Breast epithelium (tissue), 4 donors: ENCODE measurements at places on chromosomes 13 and 19.

- H3K27me3 ChIP-seq: no peaks in the 10 kb centered on the region
- no peaks in the 10 kb centered on the region for H3K4me1 ChIP-seq
- H3K27ac ChIP-seq: no peak overlapping the region
- H3K4me3 ChIP-seq: no peak overlapping the region
Measured at GRCh38 chr13:79455331-79455730, 25.6 kb upstream of the NDFIP2 start.

DNA sequence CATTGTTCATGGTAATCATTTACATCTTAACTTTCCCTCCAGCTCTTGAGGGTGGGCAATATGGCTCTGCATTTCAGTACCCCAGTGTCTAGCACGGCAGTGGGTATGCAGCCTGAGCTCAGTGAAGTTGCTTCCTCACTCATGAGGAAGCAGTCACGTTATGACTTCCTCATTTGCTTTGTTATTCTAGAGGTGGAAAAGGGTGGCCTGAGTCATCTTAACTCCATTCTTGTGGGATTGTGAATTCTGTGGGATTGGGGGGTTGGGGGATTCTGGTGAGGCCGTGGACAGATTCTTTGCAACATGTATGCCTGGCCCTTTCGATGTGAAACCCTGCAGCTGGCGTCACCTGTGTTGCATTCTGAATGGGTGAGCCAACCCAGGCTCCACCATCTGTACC is 406.7 kb upstream of the ZNF507 start:
- H3K27me3 ChIP-seq: no peaks in the 10 kb centered on the region
- H3K4me1 ChIP-seq: no peaks in the 10 kb centered on the region
- DNase-seq: no peak
- H3K36me3 ChIP-seq: no peaks in the 10 kb centered on the region

DNA sequence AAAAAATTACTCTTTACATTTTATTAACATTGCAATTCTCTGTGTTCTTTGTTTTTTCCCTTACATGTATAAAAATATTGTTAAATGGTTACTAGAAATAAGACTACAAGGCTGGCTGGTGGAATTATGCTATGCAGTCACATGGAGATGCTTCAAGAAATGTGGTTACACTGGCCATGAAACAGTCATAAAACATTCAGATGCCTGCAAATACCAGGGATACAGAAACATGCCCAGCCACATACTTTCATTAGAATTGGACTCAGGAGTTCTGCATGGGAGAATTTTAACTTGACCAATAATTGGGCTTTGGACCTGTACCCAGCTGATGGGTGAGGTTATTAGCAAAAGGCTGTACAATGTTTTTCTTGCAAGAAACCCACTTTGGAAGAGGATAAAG is 1407.7 kb upstream of the SLC10A2 start:
- DNase-seq: no peak
- no peak overlapping the region for H3K4me3 ChIP-seq
- no peaks in the 10 kb centered on the region for H3K36me3 ChIP-seq
- H3K27ac ChIP-seq: no peak overlapping the region
- H3K27me3 ChIP-seq: no peaks in the 10 kb centered on the region
- H3K4me1 ChIP-seq: no peaks in the 10 kb centered on the region

DNA sequence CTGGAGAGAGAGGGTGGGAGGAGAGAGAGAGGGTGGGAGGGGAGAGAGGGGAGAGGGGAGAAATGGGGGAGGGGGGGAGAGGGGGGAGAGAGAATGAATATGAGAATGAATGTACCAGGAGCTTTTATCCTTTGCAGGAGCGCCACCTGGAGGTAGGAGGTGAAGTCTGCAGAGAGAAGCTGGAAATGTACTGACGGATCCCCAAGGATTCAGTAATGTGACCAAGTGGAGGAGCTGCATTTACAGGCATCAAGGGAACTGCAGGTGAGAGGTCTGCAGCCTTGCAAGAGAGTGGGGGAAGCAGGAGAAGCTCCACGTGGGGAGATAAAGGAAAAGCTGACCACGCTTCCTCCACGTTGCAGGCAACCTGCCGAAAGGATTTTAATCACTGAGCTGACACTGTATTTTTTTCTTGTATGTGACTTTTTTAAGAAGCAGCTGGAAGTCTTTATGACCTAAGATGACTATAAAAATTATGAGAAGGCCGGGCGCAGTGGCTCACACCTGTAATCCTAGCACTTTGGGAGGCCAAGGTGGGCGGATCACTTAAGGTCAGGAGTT is 33.7 kb downstream of the VSTM1 start:
- no peaks in the 10 kb centered on the region for H3K36me3 ChIP-seq
- no peaks in the 10 kb centered on the region for H3K27me3 ChIP-seq
- no peak overlapping the region for H3K27ac ChIP-seq
- H3K4me1 ChIP-seq: no peaks in the 10 kb centered on the region

GRCh38 chr19:13817615-13818371 is 22.6 kb downstream of the ZSWIM4 start:
- no peaks in the 10 kb centered on the region for H3K4me1 ChIP-seq
- H3K36me3 ChIP-seq: no peaks in the 10 kb centered on the region
- no peak overlapping the region for H3K4me3 ChIP-seq
- no peak overlapping the region for H3K27ac ChIP-seq
- DNase-seq: no peak

DNA sequence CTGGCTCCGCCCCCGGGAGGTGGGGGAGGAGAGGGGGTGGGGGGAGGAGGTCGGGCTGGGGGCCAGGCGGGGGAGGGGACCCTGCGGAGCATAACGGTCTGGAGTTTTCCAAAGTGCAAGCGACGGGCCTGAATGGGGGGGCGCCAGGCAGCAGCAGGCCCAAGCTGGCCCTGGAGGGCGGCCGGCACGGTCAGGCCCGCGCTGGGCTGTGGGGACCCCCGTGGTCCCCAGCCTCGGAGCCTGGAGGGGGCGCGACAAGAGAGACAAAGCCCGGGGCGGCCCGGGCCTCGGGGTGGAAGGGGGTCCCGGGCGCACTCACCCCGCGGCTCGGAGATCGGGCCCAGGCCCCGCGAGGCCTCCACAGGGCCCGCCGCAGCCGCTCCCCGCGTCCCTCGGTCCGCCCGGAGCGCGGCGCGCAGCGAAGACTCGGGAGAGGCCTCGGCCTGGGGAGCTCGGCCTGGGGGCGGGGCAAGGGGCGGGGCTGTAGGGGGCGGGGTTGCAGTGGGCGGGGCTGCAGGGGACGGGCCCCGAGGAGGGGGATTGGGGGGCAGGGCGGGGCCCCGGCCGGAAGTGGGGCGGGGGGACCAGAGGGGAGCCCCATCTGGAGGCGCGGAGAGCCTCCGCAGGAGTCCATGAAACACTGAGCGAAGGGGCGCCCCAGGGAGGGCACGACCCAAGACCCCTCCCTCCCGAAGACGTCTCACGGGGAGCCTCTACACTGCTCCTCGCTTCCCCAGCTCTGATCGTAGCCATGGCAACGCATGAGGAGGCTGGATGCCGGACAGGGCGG is 47.6 kb downstream of the PTPRS start:
- no peaks in the 10 kb centered on the region for H3K36me3 ChIP-seq
- peak overlapping the region; percentile 82 for H3K27ac ChIP-seq
- no peaks in the 10 kb centered on the region for H3K4me1 ChIP-seq
- H3K27me3 ChIP-seq: no peaks in the 10 kb centered on the region

DNA sequence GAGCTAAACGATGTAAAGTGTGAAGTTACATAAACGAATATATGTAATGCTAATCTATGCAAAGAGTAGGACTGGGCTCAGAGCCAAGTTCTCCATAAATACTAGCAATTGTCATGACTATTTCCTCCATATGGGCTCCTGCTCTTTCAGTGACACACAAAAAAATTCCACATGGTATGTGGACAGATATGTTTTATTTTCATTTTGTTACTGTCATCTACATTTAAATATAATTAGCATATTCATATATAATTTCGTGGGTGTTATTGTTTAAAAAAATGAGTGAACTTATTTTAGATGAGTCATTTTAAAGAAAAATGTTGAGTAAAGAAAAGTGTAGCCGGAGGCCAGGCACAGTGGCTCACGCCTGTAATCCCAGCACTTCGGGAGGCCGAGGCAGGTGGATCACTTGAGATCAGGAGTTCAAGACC is 5.0 kb upstream of the IGSF23 start:
- no peaks in the 10 kb centered on the region for H3K4me1 ChIP-seq
- no peak for DNase-seq
- H3K27me3 ChIP-seq: no peaks in the 10 kb centered on the region
- H3K36me3 ChIP-seq: no peaks in the 10 kb centered on the region
- H3K27ac ChIP-seq: no peak overlapping the region

- no peak overlapping the region for H3K4me3 ChIP-seq
- DNase-seq: no peak
- H3K36me3 ChIP-seq: no peaks in the 10 kb centered on the region
- no peaks in the 10 kb centered on the region for H3K4me1 ChIP-seq
- H3K27ac ChIP-seq: no peak overlapping the region
Measured at GRCh38 chr19:56097306-56097705, 23.8 kb downstream of the ZNF787 start.
